ENCODE measurements at places on chromosomes 1 and 21.

DNA sequence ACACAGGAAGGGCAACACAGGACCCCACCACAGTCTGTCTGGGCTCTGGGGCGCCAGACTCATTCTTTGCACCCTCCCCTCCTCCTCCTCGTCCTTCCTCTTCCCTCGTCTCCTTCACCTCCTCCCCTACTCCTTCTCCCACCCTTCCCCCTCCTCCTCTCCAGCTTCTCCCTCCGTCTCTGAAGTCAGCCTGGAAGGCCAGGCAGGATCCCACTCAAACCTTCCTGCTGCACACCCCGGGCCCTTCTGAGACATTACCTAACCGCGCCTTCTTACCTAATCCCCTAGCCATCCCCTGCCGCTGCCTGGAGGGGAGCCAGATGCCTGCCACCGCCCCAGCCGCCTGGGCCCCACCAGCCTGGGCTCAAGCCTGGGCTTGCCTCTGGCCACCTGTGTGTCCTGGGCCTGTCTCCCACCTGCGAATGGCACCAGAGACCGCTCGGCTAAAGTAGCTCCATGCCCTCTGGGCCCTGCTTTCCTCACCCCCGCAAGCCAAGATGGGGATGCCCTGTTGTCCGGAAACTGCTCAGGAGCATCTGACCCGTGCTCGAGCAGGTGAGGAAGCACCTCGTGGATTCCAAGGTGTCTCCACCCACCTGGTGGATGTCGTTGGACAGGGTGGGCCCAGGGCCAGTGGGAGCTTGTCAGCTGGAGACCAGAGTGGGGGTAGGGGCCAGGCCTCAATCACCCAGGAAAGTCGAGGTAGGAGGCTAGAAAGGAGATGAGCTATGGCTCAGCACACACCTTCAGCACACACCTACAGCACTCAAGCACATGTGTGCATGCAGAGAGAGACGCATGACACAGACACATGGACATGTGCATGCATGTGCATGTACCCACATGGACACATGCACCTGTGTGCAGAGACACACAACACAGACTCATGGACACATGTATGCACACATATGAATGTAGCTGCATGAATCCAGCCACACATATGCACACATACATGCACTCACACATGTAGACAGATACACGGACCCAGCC, 31.9 kb downstream of the WNT9A start:
- DNase-seq: no peak

GRCh38 chr21:36184545-36184944, 27.9 kb downstream of the DOP1B start:
- DNase-seq: no peak

DNA sequence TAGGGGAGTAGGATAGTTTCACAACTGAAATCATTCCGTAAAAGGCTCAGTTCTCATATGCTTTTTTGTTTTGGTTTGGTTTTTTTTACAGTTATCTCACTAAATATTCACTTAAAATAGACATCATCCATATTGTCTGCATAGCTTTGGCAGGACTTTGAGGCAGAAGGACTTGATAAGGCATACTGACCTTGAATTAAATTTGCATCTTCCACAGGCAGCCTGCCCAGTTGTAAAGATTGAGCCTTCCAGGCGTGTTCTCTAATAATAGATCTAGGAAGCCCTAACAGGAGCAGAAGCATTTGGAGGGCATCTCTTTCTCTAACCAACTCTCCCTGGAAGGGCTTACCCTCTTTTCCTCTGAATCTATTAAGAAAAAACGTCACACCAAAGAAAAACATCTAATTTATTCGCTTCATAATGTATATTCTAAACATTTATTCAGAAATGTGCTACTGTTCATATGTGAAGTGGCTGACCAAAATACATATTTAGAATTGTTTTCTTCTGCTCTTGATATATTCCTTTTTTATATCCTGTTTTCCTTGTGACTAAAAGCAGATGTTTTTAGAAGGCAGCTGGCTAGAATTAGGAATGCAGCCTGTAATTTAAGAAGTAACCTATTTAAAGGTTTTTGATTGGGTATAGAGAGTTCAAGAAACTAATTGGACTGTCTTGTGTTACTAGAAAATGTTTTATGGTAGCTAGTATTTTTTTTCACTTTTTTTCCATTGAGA, 20.2 kb downstream of the DESI2 start:
- DNase-seq: peak; percentile 28

GRCh38 chr1:43101061-43101460, 71.0 kb downstream of the EBNA1BP2 start:
- no peak for DNase-seq

DNA sequence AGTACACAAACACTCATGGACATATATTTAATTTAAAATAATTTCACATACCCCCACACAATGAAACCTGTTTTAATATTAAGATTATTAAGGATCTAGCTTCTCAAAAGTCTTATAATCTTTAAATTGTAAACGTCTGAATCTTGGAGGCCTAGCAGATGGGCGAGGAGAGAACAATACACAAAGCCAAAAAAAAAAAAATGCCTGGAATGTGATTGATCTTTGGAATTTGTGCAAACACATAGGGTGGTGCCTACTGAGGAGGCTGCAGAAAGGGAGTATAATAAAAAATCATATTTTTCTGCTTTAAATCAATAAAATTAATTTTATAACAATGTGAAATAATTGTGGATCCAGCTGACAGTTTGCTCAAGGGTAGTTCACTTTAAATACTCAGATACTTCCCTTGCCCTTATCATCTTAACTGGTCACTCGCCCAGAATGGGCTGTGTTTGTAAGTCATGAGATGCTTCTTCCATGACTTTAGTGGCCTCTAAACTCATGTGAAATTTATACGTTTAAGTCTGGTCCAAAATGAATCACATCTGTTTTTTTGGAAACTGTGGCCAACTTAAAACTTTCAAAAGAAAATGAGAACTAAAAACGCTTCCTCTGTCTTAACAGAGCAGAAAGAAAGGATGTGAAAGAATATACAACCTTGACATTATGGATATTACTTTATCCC, 802.8 kb upstream of the CXADR start:
- peak; percentile 86 for DNase-seq

DNA sequence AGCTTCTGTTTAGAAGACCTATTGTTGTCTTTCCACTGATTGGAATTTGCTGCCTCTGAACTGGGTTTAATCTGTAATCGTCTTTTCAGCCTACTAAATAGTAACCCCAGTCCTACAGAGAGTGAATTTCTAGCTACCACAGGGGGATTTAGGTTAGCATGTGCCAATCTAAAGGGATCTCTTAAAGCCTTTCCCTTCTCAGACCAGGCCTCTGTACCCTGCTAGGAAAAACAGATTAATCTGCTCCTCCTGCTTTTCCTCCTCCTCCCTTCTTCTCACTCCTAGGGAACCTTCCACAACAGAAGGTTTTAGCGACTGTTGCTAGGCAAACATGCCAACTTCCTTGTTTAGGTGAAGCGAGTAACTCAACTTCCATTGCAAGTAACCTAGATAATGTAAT, 1.3 kb upstream of the RC3H1 start:
- DNase-seq: peak; percentile 33
